Fibroblast of the aortic adventitia (primary cell): ENCODE measurements at places on chromosomes 5 and 9.

- no peak for DNase-seq
Measured at GRCh38 chr5:51665251-51665593, 282.0 kb downstream of the ISL1 start.

DNA sequence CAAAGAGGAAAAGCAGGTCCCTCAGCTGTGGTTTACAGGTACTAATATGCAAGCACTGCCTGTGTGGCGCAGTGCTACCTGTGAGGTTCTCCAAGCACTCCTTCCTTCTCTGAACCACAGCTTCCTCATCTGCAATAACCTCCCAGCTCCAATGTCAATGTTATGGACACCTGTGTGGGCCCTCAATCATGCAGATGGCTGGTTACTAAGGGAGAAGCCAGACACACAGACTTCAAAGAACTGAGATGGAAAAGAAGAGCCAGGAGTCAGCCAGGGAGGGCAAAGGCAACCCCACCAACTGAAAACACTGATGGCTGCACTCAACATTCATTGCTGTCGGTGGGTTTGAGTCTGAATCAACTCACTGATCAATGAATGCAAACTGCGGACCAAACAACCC lies 77.7 kb downstream of the NR6A1 start:
- no peak for DNase-seq

DNA sequence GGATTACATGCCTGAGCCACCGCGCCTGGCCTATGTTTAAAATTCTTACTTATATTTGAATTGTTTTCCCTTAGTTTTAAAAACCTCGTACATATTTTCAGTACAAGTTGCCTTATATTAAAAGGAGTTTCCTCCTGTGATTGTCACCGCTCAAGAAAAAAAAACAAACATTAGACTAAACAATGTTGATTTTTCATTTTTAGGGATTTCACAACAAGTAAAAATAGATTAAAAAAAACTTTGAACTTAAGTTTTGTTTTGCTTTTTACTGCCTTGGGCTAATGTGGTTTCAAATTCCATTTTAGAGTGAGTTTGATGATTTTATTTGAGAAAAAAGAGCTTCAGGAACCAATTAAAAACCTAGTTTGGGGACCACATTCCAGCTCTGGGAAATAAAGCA lies 1196.6 kb upstream of the CDH18 start:
- no peak for DNase-seq

- DNase-seq = no peak
Measured at GRCh38 chr5:146426305-146426704, 20.8 kb upstream of the TCERG1 start.

DNA sequence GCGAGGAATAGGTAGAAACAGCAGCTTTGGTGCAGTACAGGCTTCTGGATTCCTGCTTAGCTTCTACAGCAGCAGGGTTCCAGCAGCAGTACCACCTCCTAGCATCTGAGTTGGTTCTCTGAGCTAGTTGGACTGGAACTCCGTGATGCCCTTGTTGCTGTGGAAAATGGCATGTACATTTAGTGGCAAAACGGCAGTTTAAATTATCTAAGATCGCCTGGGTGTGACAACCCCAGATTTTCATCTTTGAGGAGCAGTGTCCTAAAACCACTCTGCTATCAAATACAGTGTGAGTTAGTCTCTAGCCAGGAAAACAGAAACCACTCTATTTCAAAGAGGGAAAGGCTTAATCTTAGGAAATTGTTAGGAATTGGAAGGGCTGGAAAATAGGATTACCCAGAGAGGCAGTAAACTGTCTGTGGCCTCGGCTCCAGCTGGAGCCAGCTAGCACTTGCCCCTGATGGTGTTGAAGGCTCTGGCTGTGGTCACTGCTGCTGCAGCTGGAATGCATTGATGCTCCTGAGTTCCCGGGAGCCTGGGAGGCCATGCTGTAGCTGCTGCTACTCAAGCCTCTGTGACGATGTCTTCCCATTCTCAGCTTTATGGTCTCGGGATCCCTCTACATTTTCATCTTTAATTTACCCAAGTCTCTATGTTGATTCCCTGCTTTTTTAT lies 29.4 kb downstream of the RAD23B start:
- no peak for DNase-seq

- DNase-seq = no peak
Measured at GRCh38 chr9:101114317-101114716, 85.8 kb downstream of the PLPPR1 start.

- DNase-seq = no peak
Measured at GRCh38 chr5:67347821-67348220, 151.2 kb upstream of the CD180 start.

GRCh38 chr5:13809921-13810320 lies 134.6 kb downstream of the DNAH5 start:
- no peak for DNase-seq

- no peak for DNase-seq
Measured at GRCh38 chr9:104725014-104725413, 22.5 kb upstream of the NIPSNAP3A start.

DNA sequence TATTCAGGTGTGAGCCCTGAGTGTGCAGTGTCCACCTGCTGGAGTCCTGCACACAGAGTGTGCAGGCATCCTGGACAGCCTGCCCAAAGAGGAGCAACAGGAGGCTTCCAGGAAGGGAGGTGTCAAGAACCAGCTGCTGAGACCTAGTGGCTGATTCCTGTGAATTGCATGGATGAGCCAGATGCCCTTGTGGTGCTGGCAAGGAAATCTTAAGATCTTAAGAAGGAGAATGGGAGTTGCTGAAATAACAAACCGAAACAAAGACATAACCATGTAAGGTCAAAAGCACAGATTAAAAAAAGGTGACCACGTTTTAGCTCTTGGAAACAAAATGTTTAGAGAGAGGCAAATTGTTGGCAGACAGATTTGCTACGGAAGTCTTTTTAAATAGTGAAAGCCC lies 29.3 kb upstream of the RPS23 start:
- peak; percentile 83 for DNase-seq

GRCh38 chr9:29826421-29826820 lies 2253.1 kb upstream of the C9orf72 start:
- no peak for DNase-seq

- DNase-seq = no peak
Measured at GRCh38 chr5:114782869-114783268, 386.8 kb downstream of the TRIM36 start.

GRCh38 chr9:137046088-137046787 lies at the start of gene NPDC1:
TSS of gene NPDC1 (minus strand) at chr9:137046177. CDS start at chr9:137045989, 188 bp downstream.
- peak; percentile 69 for DNase-seq

DNA sequence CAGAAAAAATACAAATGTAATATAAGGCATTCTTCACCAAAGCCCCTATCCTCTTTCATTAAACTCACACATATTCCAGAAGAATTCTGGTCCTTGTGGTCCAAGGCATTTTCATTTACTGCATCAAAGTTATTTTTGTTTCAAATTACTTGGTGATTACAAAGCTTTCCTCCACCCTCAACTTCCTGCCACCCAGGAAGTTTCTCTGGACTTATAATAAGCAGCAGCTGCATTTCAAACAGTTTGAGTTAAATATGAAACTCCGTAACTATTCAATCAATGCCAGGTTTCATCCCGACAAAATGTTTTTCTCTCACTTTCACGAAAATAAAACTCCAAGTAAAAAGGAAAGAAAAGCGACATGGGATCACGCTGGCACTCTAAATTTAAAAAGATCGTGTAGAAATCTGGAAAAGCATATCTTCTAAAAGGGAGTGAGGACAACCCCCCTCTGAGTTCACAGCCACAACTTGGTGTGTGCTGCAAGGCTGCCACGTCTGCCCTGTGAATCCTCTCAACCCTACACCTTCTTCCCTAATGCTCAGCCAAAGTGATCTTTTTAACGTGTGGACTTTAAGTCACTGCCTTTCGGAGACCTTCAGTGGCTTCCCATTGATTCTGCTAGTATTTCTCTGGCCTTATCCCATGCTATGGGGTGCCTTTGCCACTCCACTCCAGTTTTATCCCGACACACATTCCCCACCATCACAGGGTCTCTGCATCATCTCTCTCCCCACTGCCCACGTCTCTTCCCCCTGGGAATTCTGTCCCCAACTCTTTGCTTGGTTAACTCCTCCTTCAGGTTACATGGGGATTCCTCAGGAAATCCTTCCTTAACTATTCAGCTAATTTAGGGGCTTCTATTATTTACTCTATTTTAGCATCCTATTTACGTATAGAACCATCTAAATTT lies 91.1 kb upstream of the CER1 start:
- DNase-seq = peak; percentile 11

GRCh38 chr9:36993933-36994764 lies 39.9 kb downstream of the PAX5 start:
- DNase-seq = peak; percentile 33

- DNase-seq = no peak
Measured at GRCh38 chr5:137333475-137333874, 165.7 kb downstream of the SPOCK1 start.

DNA sequence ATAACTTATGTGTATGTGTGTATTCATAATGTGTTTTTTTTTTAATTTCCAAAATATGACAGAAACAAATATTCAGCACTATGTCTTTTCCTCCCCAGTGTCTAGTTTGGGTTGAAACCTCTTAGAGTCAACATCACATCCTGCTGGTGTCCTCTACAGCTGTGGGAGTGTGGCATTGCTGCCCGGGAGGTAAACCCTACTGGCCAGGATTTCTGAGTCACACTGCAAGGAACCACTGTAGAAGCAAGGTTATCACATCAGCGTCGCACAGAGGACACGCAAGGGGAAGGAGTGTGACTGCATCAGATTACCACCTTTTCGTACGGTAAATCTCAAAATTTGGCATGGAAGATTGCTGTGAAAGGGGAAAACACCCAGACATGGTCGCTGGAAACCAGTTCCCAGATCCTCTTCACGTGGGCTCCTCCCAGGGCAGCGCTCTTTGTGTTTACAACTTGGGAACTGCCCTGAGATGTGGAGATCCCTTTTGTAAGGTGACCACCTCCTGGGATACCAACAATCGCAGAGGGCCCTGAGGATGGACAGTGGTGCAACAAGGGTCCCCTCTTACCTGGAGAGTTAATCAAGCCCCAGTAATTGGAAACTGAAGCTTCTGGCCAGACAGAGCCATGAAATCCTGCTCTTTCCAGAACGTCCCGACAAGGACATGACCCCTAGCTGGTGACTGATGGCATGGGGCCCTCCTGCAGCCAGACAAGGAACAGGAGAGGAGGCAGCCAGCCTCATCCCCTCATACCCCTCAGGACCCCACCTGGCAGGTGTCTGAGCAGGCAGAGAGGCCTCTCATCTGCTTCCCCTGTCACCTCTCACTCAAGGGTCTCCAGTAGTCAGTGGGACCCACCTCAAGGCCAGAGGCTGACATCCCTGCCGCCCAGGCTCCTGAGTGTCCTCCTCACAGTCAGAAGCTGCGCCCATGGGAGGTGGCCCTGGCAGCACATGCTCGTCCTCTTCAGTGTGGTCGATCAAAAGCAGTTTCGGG lies 194.7 kb downstream of the MED10 start:
- DNase-seq = no peak

GRCh38 chr5:58064801-58065200 lies 395.1 kb downstream of the PLK2 start:
- peak; percentile 14 for DNase-seq

- no peak for DNase-seq
Measured at GRCh38 chr5:128225245-128226030, 141.9 kb downstream of the SLC12A2 start.

- no peak for DNase-seq
Measured at GRCh38 chr5:165521816-165522610, 2016.6 kb downstream of the MAT2B start.

DNA sequence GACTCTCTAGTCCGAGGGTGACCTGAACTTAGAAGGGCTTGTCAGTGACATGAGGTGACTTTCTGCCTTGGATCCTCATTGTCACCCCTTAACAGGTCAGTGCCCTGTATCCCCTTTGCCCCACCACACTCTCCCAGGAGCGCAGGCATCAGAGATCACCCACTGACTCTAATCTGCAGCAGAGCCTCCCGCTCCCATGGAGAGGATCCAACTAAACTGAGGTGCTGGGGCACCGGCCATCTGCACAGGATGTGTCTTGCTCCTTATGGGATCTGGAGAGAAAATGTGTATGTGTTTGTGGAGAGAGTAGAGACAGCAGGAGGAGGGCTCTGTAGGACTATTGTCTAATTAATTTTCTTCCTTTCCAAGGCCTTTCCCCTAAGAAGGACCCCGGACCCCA lies 213.7 kb downstream of the ROR2 start:
- DNase-seq = no peak

GRCh38 chr5:149062371-149063016 lies 368 bp downstream of the SH3TC2 start:
- peak; percentile 82 for DNase-seq

GRCh38 chr9:38622951-38623350 lies 2.6 kb upstream of the ANKRD18A start:
- DNase-seq = no peak

DNA sequence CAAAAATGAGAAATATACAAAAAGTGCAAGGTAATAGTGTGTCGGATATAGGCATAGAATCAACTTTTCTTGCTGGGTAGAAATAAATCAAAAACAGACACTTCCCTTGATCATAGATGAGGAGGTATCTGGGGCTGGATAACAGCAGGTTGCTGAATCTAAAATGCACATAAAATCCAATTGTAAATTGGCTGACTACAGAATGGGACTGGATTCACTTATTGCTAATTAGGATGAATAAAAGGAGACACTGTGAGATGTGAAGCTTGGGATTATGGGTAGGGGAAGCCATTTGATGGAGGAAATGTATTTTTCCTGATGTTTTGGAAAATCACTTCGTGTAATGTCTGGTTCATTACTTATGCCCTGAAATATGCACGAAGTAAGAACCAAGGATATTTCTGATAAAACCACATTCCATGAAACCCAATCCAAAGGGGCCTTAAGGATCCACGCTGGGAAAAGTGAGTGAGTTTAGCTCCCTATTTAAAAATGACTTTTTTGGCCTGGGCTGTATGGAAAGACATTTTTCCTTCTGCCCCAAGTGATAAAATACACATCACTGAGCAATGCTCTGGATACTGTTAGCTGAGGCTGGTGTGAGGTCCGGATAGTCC lies 136.1 kb downstream of the MARCHF11 start:
- no peak for DNase-seq

DNA sequence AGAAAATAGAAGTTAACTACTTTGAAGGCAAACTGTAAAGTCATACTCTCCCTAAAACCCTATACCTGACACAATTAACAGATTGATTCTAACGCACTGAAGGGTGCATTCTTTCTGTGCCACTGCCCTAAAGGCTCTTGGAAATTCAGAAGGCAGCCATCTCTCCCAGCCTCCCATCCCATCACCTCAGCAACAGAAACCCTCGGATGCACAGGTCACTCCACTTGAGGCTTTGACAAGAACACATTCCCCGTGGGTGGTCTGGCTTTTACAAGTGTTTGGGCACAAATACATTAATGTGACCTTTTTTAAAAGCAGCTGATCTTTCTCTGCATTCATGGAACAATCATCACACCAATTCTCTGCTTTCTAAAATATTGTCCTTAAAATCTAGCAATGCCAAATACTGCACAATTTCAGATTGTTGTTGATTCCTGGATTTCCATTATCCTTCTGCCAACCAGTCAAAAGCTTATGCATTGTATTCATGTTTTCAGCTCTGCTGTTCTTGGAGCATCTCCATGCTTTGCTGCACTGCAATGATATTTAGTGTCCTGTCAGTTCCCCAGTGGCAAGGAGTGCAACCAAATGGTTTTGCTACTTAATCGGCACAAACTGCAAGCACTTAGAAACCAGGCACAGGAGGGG lies 175.6 kb downstream of the TMEM161B start:
- DNase-seq = no peak
